Cortex of kidney (tissue), 1 donor: ENCODE measurements at places on chromosomes 4 and X.

DNA sequence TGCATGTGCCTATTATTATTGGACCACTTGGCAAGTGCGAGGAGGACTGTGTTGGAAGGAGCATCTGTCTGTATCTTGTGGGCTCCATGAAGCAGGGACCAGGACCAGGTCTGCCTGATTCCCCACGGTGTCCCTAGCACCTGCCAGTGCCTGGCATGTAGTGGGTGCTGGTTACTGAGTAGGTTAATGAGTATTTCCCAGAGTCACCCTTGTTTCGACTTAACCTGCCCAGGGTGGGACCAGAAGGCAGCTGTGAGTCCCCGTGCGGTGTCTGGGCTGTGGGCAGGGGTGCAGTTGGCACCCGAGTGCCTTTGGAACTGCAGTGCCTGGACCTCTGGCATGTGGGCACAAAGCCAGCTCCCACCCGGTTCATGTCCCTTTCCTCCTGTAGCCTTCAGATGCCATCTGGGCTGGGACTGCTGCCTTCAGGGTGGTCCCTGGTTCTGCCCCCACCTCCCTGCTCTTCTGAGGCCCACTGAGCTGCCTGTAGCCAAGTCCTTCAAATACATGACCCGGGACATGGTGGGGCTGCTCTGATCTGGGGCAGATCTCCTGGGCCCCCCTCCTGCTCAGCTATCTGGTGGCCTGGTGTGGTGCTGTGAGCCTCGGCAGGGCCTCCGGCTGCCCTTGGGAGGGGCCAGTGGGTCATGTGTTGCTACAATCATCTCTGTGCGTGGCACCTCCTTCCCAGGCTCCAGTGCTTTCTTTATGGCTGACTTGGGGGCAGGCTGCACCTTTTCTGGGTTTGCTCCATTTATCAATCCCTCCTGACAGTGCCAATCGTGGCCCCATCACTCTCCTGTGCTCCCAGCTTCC is 53.0 kb upstream of the SORCS2 start:
- DNase-seq = no peak

DNA sequence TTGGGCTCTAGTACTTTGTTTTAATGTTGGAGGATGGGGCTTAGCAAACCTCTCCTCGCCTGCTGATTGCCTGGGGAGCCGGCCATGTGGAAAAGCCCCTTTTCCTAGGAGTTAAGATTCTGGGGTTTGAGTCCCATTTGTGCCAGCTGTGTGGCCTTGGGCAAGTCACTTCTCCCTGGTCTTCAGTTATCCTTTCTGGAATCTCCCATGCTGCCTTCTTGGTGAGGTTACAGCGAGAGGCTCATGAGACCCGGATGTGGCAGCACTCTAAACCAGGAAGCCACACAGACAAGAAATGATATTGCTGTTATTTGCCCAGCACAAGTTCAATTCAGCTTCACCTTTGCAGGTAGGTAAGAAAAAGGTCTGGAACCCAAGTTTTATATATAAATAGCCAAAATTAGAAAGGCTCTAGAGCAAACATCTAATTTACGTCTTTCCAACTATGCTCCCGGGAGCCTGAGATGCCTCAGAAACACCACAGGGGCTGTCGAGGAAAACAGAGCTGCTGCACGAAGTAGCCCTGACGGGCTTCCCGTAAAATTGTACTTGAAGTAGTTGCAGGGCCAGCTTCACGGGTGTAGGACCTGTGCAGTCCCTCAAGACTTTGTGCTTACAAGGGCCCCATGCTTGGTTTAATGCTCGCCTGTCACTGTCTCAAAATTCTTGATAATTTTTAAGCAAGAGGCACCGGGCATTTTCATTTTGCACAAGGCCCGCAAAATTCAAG is 8.3 kb upstream of the SASH3 start:
- no peak for DNase-seq

- DNase-seq = no peak
Observed at GRCh38 chr4:54497947-54498346, 159.8 kb upstream of the KIT start.

- DNase-seq = no peak
Observed at GRCh38 chr4:42871671-42872290, 20.7 kb upstream of the GRXCR1 start.

DNA sequence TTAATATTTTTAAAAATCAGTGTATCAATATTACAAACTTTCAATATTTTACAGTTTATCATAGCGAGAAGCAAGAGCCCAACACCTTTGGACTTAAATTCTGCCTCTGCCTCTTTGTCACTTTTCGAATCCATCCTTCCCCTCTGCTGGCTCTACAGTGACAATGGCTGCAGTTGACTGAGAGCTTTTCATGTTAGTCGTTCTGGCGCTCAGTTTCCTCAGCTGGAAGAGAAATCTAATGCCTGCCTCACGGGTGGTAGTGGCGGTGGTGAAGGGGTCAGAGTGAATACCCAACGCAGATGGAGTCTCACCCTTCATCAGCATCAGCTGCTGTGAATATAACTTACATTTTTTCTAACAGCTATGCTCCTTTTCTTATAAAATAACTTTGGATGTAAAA is 144.8 kb downstream of the NWD2 start:
- no peak for DNase-seq

DNA sequence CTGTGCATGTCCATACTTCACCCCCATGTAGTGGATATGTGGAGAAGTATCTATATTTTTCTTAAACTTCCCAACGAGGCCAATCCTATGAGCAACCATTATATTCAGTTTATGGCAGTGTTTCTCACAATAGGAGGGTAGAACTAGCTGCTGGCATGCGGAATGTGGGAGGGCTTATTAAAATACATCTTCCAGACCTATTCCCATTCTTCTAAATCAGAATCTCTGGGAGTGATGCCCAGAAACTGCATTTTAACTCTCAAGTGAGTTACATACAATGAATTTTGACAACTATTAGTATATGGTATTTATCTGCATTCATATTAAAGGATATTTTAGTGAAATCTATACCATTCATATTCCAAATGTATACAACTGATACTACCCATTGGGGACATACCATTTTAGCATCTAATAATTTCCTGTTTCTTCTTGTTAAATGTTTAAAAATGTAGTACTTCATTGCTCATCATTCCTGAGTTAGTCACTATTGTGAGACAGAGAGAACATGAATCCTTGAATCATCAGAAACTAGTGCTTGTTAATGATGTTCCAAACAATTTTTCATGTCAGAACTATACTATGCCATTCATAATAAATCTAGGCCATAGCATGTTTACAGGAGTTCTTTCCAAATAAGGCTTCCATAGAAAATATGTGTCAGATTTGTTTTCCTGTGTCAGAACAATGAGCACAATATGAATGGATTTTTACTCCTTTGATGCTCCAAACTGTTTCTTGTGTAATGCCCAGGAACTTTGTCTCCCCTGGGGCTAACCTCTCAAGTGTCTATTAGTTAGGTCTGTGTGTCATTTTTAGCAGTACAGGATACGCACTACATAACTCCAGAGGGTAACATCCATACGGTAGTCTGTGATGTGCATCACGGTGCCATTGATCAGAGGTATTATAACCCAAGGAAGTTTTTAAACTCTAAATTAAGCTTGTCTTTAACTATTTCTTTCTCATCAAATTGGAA is 198.8 kb upstream of the BMP3 start:
- no peak for DNase-seq

DNA sequence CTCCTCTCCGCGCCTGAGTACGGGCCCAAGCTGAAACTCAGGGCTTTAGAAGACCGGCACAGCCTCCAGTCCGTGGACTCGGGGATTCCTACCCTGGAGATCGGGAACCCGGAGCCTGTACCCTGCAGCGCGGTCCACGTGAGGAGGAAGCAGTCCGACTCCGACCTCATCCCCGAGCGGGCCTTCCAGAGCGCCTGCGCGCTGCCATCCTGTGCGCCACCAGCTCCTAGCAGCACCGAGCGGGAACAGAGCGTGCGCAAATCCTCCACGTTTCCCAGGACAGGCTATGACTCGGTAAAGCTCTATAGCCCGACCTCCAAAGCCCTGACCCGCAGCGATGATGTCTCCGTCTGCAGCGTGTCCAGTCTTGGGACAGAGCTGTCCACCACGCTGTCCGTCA is 13.9 kb downstream of the TBC1D14 start:
- DNase-seq = no peak
